Cortex of kidney (tissue), 1 donor: ENCODE measurements at places on chromosomes 11 and 22.

- no peak for DNase-seq
Measured at GRCh38 chr11:14075118-14076078, 112.9 kb downstream of the SPON1 start.

DNA sequence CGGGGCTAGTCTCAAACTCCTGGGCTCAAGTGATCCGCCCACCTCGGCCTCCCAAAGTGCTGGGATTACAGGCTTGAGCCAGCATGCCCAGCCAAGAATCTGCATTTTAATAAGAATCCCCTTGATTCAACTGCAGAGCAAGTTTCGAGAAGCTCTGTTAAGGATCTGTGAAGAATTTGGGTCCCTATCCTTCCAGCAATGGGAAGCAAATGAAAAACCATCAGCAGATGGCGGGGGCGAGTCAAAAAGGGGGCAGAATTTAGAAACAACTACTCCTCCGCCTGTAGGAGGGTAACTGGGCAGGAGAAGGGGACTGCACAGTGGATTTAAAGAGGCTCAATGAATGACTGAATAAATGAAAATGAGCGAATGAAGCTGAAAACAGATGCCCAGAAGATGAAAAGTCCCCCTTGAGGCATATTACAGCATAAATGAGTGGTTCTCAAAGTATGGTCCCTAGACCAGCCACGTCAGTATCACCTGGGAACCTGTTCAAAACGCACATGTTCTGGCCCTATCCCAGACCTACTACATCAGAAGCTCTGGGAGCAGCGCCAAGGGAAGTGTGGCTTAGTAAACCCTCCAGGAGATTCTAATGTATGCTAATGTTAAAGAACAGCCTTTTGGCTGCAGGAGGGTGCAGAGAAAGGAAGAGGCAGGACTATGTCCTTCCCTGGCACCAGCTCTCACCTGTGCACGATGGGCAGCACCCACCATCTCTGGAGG, 15.0 kb downstream of the VWCE start:
- DNase-seq, result no peak

DNA sequence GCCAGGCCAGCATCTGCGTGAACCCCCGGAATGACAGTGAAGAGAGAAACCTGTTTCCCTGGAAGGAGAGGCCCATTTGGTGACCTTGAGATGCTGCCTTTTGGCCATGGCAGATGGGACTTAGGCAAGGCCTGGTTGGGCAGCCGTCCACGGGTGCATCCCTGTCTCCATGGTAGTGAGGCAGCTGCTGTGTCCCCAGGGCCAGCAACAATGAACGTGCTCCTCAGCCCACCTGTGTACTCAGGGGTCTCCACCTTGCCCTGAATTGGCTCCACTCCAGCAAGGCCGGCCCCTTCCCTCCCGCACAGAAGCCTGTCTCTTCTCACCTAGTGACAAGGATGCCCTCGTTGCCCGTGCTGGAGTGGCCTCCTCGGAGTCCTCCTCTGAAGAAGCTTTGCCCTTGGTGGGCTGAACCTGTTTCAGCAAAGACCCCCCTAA, 441.1 kb downstream of the TBC1D22A start:
- DNase-seq, result no peak

DNA sequence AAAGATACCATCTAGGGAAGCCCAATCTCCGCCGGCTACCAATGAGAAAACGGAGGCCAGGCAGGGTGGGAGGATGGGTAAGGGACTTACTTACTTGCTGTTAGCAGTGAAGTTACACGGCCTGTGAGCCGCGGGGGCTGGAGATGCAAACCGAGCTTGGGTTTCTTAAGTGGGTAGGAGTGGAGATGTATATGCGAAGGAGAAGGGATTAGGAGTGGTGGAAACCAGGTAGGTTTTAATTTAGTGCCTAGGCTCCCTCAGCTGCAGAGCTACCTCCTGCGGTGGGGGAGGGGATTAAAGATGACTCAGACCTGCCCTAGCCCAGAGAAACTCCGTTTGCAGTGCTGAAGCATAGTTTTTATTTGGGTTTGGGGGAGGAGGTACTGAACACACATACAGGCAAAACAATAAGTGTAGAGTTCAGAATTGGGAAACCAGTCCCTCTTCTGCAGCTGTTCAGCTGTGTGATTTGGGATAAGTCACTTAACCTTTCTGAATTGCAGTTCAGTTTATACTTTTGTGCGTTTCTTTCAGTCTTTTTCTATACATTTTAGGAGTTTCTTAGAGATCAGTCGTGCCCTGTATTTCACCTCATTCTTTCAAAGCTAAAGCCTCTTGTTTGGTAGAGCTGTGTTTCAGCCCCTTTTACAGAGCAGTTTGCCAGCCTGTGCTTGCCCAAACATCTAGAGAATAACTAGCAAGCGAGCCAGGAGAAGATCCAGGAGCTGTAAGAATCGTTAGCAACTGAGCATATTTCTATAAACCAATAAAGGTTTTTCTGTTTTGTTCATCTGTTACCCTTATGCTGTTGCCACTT, 596 bp upstream of the TNRC6B start:
- no peak for DNase-seq

- no peak for DNase-seq
Measured at GRCh38 chr11:113161711-113162591, 152.4 kb upstream of the TTC12 start.

GRCh38 chr22:19169002-19169946, 9.3 kb downstream of the SLC25A1 start:
- no peak for DNase-seq

GRCh38 chr11:61106296-61106695, 4.0 kb downstream of the CD5 start:
- DNase-seq, result no peak

DNA sequence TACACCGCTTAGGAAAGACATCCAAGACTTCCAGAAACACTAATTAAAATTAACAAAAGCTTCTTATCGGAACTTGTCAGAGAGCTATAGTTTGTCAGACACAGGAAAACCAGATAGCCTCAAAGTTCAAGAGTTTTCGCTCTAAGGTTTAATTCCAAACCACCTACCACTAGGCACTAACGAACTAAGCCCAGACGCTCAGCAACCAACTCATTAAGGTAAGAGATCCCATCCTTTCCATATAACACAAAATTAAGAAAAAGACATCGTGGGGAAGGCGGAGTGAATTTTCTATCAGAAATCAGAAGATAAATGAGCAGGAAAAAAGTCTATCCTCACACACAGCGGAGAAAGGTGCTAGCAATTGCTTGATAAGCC, 382 bp downstream of the IMMP1L start:
- no peak for DNase-seq

- no peak for DNase-seq
Measured at GRCh38 chr11:68313574-68314202, 1.3 kb downstream of the LRP5 start.

GRCh38 chr11:57477507-57478189, 17.3 kb downstream of the RTN4RL2 start:
- DNase-seq, result no peak

- DNase-seq, result no peak
Measured at GRCh38 chr22:26949193-26949592, 291.8 kb downstream of the MIAT start.

DNA sequence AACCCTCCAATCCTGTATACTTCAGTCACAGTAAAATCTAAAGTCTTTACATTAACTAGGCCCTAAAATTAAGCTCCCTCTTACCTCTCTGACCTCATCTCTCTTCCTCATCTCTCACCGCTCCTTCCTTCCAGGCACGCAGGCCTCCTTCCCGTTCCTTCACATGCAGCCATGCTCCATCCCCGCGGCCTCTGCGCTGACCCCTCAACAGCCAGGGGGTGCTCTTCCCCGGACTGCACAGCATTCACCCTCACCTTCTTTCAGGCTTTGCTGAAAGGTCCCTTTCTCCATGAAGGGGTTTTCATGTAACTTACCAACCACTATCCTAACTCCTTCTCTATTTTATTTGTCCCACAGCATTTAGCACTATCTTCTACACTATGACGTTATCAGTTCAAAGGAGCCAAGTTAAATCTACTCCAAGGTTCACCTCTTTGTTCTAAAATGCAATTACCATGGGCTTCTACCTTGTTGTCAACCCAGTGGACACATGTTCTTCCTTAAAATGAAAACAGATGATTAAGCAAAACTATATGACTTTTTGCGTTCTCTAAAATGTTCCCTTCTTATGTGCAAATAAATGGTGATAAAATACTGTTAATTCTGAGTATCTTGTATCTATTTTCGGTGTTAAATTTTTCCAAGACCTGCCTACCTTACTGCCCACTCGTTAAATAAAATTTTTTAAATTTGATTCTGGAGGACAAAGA, 57.8 kb upstream of the APOA1 start:
- no peak for DNase-seq

- DNase-seq, result no peak
Measured at GRCh38 chr22:48577014-48577690, 1250.5 kb downstream of the BRD1 start.

- DNase-seq, result no peak
Measured at GRCh38 chr11:130431801-130432200, 3.4 kb upstream of the ADAMTS8 start.

GRCh38 chr22:49828599-49828965, 909 bp upstream of the BRD1 start:
- no peak for DNase-seq

DNA sequence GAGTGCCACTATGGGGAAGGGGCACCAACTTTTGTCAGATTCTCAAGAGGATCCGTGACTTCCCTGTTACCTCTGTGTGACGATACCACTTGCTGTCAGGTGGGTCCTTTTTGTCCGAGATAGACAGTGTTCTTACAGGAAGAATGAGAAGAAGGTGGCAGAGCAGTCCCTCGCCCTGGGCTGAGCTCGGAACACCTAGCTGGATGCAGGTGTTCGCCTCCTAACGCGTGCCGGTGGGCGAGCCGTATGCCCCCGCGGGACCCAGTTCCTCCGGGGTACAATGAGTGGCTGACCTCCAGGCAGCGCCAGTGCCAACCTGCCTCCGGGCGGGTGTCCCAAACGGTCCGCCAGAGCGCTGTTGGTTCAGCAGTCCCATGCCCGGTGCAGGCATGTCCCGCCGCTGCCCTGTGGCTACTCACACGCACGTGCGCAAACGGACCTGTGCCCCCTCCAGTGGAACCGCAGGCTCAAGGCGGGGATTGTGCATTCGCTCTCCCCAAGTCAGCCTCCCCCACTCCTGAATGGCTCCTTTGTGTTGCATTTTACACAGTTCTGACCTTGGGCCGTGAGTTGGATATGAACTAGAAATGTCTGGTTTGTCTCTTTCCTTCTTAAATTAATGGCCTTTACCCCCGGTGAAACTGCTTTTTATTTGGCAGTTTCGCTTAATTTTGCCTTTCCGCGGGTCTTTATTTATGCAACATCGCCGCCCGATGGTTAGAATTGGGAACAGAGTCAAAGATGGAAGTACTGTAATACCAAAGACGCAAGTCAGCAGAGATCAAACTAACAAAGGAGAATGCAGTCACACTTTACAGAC, 1.1 kb upstream of the ABTB2 start:
- DNase-seq, result no peak

- DNase-seq, result no peak
Measured at GRCh38 chr22:36467946-36468345, 13.5 kb downstream of the TXN2 start.

- no peak for DNase-seq
Measured at GRCh38 chr11:28833670-28834069, 725.5 kb downstream of the METTL15 start.

DNA sequence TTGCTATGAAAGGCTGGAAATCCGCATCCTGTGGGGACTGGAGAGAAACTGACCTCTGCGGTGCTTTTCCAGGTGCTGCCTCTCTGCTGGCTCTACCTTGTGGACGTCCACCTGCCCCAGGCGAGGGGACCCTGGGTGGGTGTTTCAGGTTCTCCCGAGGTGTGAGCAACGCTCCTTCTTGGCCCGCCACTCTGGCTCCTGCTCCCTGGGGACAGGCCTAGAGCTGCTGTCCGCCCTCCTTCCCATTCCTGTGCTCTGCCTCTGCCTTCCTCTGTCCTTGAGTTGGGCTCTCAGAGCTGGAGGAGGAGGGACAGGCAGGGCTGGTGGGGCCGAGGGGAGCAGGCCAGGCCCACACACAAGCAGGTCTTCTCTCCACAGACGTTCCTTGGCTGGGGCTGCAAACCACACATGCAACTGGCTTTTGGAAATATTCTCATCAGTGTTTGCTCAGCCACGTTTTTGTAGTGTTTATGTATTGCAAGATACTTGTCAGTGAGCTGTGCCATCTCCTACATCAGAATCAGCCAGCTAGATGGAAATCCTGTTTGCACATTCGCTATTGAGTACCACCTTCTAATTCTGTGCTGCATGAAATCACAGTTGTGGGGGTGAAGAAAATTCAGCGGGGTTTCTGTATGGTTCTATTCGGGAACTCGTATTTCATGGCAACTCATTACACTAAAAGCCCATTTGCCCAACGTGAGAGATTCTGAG, 1115.0 kb downstream of the BRD1 start:
- no peak for DNase-seq

GRCh38 chr11:67261946-67262681, 4.2 kb upstream of the GRK2 start:
- no peak for DNase-seq

DNA sequence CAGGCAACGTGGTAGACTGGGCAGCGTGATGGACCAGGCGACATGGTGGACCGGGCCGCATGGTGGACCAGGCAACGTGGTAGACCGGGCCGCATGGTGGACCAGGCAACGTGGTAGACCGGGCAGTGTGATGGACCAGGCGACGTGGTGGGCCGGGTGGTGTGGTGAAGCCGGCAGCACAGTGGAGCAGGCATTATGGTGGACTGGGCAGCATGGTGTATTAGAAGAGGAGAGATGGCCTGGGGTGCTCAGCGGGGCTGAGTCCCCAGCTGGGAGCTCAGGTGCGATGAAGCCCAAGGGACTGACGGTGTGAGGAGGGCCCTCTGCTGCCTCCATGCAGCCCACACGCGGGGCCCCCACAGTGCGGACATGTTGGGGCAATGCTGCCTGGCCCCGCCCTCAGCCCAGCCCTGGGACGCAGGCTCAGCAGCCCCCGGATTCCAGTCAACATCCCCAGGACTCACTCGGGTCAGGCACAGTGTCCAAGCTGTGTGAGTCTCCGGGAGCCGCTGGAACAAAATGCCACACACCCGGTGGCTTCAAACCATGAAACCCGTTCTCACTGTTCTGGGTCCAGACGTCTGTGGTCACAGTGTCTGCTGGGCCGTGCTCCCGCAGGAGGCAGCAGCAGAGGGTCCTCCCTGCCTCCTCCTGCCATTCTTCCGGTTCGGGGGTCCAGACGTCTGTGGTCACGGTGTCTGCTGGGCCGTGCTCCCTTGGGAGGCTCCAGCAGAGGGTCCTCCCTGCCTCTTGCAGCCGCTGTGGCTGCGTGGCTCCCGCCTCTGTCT, 1084.9 kb downstream of the BRD1 start:
- no peak for DNase-seq

DNA sequence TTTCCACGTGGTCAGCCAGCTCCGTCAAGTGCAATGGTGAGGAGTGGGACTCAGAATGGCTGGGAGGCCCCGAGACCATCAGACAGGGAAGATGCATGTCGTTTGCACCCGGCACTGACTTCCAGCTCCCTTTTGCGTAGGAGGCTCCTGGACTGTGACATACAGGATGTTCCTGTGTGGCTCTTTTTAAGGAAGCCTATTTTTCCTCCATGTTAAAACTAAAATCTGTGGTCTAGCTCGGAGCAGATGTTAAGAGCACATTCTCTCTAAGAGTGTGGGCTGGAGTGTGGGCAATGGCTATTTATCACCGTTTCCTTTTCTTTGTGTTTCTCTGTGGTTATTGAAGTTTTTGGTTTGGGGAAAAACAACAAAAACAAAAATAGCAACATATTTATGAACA, 40.9 kb upstream of the AMPD3 start:
- DNase-seq, result no peak
